Karpas-422 (cell line): ENCODE measurements at places on chromosomes 4 and X.

- DNase-seq, result no peak
These were observed 24.4 kb downstream of the GAB1 start for GRCh38 chr4:143360838-143361625.

DNA sequence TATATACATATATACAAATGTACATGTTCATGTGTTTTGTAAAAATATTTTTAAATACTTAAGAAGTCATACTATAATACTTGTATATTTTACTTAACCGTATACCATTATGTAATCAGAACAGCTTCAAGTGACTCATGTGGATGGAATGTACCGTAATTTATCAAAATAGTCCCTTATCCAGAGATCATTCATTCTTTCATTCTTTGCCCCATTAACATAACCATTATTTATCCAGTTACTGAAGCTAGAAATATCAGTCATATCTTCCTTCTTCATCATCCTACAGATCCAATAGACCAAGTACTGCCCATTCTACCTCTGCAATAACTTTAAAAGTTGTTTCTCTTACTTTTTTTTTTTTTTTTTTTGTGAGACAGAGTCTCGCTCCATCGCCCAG lies 164.2 kb downstream of the MAB21L2 start:
- DNase-seq, result no peak

DNA sequence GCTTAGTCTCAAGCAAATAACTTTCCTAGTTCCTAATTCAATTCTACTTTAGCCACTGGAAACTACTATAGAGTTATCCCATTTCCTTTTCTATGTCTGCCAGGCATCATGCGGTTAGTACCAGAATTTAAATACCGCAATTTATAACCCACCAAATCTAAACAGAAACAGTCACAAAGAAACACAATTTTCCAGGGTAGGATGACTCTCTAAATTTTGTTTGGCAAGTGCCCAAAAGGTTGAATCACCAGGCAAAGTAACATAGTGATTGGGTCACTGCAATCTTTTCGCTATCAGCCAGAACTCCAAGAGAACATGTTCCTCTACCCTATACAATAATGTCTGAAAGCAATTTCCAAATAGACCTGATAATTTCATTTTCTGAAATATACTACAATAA lies 240.2 kb upstream of the GRIA3 start:
- DNase-seq, result no peak

DNA sequence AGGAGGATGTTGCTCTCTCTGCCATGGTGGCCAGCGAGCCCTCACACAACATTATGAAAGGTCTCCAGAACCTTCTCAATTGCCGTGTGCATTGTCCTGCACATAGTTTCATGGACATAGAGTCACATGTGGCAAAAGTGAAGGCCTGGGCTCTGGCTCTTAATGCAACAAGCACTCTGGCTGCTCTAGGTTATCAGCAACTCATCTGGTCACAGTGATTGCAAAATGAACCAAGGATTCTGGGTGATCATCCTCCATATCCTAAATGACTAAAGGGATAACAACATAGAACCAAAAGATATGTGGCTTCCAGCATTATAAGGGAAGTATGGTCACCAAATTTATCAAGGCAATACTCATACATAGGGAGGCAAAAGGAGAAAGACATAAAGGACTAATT lies 175.2 kb downstream of the MGST2 start:
- no peak for DNase-seq

DNA sequence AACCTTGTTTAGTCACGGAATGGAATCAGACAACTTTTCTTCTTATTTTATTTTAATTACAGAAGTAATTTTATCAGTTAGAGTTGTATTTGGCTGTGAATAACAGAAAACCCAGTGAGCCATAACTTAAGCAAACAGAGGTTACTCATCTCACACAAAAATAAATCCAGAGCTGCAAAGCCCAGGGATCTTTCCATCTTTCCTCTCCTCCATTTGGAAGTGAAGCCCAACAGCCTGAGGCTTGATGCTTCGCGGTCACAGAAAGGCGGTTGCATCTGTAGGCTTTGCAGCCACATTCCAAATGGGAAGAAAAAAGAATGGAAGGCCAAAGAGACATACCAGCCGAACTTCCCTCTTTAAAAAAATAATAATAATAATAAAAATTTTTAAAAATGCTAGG lies 22.6 kb downstream of the CHRNA9 start:
- no peak for DNase-seq
